ENCODE measurements at places on chromosomes 3 and 15.

- DNase-seq = no peak
Observed at GRCh38 chr3:161403251-161403650, 31.9 kb upstream of the SPTSSB start.

DNA sequence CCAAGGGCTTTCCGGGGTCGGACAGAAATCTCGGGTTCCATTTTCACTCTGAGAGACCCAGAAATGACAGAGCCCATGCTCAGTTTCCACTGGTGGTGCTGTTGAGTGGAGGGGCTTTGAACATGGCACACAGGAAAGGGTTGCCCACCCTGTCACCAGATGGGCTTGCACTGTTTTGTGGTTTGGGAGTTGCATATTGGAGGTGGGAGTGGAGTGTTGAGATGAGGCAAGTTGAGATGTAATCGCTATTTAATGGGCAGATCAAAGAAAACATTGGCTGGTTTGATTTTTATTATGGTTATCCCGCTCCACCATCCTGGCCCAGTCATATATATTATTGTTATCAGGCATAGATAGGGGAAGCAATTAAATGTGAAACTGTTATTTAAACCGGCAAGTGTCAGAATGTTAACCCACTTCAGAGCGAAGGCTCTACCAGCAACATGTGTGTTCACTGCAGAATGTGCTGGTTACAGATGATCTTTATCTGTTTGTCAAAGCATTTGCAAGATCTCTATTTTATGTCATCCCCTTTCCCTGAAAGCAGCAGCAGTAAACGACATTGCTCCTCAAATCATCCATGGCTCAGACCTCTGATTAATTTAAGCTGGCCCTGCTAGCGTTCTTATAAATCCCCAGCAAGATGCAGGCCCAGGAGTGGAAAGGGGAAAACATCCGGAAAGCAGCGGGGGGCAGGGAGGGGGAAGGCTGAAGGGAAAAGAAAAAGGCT lies 58.3 kb upstream of the TSEN2 start:
- DNase-seq = no peak

DNA sequence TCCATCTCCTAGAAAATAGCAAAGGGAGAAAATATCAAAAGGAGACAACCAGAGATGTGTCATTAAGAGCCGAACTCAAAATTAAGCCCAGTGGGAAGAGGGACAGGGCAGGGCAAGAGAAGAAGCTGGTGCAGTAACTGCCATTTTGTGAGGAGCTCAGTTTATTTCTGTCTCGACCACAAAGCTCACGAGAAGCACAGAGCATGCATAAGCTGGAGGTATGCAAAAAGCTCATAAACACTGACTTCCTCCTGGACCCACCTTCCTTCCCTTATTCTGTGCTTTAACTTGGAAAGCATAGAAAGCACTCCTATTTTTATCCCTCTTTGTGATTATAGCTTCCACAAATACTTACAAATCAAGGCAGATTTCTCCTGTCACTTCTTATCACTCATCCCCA lies 81.3 kb downstream of the DGKG start:
- DNase-seq = no peak

- DNase-seq = no peak
Observed at GRCh38 chr3:183306798-183307671, 54.0 kb downstream of the B3GNT5 start.

DNA sequence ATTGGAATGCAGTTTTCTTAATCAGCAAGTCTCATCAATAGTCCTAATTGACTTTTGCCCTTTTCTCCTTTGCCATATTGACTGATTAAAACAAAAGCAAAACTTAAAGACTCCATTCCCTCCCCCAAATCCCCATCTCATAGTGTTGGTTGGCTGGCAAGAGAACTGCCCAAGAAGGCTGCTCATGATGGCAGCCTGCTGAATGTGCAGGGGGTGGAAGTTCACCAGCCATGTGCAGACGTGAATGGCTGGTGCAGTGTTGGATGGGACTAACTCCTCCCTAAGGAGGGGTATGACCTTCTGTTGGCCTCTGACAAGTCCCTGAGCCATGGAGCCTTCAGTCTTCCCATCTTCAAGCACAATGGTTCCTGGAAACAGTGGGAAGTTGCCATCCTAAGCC lies 7.0 kb downstream of the SMAD3 start:
- DNase-seq = no peak

DNA sequence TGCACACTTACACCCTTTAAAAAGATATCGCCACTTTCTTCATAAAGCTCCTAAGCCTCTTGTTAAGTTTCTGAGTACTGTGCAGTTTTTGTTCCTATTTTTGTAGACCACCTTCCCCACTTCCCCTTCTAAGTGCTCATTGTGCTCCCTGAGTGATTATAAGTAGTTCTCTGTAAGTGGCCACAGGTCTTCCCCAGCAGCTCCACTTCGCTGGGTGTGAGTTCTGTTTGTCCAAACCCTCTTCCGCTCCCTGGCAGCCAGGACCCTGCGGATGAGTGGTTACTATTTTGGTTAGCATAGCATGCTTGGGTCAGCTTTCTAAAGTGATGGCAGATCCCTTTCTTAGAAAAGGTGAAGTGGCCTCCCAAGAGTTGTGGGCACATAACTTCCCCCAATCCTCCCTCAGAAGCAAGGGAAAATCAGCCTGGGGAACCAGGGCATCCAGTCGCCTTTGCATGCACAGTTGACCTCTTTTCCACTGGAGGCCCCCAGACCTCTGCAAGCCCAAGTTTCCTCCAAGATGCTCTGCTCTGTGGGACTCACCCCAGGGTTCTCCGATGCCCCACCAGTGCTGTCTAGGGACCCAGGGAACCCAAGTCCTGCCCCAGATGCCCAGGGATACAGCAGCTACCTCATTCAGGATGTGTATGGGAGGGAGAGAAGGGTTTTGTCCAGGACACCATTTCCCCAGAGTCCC lies 69.6 kb downstream of the ATP10A start:
- DNase-seq = no peak

DNA sequence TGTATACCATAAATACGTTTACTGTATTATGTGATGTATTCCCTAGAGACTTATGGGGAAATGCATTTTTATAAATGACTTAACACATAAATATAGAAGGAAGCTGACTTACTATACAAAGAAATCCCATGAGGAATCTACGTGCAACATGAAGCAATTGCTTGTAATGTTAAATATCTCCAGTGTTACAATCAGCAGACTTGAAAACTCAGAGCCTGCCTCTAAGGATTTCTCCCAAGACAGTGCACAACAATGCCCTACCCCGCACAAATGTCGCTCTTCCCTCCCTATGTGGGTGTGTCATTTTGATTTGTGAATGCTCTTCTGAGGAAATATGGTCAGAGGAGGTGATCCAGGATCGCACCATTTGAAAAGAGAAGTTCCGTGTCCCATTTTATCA lies 629.0 kb downstream of the NR2F2 start:
- no peak for DNase-seq

- no peak for DNase-seq
Observed at GRCh38 chr3:124275412-124275811, 283.5 kb upstream of the ROPN1 start.

GRCh38 chr3:47645551-47645950 lies 66.9 kb upstream of the CSPG5 start:
- DNase-seq = no peak

DNA sequence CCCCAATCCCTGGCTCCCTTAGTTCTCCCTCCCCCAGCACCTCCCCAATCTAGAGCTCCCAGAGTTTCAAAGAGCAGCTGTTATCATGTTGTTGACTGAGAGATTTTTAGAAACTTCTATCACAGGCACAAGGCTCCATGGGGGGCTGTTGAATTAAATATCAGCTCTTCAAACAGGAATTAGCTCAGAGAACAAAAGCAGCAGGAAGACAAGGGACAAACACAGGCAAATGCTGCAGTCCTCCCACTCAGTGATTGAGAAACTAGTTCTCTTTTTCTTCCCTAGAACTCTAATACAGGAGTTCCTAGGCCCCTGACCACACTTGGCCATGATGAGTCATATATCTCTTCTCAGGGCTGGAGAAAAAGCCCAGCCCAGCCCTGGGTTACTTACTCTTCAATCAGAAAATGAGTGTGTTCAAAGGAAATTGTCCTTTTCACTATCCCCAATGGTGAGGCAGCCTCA lies 262.1 kb downstream of the IGSF11 start:
- DNase-seq = no peak

DNA sequence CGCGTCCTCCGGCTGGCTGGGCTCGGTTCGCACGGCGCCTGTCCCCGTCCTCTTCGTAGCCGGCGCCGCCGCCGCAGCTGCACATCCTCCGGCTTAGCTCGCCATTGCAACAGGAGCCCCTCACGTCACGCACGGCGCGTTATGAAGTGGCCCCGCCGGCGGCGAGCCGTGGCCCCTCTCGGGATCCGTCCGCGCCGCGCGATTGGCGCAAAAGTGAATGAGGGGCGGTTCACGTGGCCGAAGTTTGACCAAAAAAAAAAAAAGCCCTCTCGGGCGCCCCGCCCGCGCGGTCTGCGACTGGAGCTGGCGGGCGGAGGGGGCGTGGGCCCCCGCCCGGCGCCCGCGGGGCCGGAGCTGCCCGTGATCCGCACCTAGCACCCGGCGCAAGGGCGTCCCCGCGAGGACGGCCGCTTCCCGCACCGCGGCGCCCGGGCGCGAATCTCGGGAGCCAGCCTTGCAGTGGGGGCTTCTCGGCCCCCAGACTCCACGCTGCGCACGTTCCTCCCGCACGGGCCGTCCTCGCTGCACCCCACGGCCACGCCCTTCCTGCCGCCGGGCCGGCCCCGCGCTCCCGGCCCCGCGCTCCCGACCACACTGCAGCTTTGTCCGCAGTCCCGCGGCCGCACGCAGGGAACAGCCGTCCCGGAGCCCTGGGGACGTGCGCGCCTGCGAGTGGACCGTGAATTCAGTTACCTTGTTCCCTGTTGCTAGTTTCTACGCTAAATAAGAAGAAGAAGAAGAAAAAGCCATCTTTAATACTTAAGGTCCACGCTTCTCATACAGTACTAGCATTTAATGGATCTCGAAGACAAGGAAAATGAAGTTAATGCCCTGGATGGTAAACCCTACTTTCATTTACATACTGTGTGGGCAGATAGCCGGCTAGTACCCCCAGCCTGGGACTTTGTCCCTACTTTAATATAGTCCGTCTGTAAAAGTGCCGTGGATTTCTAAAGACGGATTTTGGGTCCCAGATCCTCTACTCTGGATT lies at the start of gene CHSY1:
CHSY1 (minus strand) TSS at position 219 of the 991 bp plus-strand sequence. CDS start 592 bp downstream, outside the sequence.
- DNase-seq = peak; percentile 46

- DNase-seq = no peak
Observed at GRCh38 chr3:72663429-72663828, 184.8 kb downstream of the SHQ1 start.

DNA sequence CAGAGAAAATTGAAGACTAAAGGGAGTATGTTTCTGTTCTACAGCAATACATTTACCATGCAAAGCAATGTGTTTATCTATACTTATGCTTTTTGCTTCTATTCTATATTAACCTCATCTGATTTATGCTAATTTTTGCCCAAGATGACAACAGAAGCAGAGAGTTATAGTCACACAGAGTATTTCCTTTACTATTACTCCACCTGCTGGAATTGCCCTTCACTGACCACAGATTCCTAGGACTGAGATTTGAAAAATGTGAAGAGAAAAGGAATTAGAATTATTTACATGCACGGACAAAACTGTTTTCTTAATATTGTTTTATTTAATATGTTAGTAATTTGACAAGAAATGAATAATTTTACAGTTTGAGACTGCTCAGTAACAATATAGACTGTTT lies 745.6 kb downstream of the VGLL3 start:
- no peak for DNase-seq

GRCh38 chr15:65912235-65912634 lies 42.9 kb downstream of the RAB11A start:
- no peak for DNase-seq

- DNase-seq = no peak
Observed at GRCh38 chr3:193470710-193471109, 84.0 kb downstream of the ATP13A4 start.

DNA sequence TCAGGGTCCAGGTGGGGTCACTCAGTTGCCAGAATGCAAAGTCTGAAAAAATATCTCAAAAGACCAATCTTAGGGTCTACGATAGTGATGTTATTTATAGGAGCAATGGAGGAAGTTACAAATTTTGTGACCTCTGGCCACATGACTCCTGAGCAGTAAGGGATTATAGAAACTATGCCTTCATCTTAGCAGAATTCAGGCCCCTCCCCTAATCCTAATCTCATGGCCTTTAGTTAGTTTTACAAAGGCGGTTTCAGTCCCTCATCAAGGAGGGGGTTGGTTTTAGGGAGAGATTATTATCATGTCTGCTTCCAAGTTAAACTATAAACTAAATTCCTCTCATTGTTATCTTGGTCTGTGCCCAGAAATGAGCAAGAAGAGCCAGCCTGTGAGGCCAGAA lies 5.9 kb upstream of the DCP1A start:
- no peak for DNase-seq

DNA sequence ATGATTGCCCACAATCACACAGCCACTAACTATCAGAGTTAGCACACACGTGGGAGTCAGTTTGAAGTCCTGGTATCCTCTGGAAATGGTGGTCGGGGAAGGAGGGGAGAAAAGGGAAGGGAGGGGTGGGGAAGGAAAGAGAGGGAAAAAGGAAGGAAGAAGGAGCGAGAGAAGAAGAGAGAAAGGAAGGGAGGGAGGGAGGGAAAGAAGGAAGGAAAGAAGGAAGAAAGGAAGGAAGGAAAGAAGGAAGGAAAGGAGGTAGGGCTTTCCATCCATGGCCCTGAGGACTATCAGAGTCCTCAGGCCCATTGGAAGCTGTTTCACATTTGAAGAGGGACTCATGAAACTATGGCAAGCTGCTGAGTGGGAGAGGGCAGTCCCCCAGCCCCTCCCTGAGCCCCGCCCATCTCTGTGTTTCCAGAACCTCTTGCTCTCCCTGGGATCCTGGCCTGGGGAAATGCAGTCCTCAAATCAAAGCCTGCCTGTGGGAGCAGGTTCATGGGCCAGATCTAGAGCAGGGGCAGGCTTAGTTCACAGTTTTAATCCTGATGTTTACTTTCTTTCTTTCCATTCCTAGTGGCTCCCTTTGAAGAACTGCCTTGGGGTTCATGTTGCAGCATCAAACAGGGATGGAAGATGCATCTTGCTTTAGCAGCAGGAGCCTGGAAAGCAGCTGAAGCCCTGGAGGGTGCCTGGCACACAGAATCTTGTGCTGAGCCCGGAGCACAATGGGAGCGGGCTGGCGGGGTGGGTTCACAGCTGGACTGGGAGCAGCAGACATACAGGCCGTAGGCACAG lies 66.1 kb upstream of the GLCE start:
- DNase-seq = no peak

- DNase-seq = no peak
Observed at GRCh38 chr3:128351546-128351945, 115.1 kb downstream of the DNAJB8 start.

DNA sequence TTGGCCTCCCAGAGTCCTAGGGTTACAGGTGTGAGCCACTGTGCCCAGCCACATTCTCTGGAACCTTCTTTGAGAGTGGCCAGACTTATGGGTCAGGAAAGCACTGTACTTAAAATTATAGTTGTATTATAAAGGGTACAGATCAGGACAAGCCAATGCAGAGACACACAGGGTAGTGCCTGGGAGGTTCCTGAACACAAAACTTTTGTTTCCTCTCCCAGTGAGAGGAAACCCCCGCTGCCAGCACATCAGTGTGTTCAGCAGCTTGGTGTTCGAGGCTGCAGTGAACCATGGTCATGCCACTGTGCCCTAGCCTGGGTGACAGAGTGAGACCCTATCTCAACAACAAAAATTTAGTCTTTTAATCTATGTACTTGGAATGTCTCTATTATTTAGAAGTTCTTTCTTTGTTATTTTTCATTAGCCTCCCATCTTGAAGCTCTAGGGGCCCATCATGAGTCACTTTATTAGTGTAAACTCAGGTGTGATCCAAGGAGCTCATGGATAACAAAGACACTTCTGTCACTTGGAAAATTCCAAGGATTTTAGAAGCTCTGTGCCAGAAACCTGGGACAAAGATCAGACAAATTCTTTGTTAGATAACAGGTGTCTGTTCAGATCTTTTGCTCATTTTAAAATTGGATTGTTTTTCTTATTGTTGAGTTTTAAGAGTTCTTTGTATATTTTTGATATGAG lies 7.8 kb downstream of the BLOC1S6 start:
- DNase-seq = no peak

Data from AG04449 (cell line).